NCI-H524 treated with DMSO at 0.1 percent for 48 hours (cell line): ENCODE measurements at places on chromosomes 4 and X.

DNA sequence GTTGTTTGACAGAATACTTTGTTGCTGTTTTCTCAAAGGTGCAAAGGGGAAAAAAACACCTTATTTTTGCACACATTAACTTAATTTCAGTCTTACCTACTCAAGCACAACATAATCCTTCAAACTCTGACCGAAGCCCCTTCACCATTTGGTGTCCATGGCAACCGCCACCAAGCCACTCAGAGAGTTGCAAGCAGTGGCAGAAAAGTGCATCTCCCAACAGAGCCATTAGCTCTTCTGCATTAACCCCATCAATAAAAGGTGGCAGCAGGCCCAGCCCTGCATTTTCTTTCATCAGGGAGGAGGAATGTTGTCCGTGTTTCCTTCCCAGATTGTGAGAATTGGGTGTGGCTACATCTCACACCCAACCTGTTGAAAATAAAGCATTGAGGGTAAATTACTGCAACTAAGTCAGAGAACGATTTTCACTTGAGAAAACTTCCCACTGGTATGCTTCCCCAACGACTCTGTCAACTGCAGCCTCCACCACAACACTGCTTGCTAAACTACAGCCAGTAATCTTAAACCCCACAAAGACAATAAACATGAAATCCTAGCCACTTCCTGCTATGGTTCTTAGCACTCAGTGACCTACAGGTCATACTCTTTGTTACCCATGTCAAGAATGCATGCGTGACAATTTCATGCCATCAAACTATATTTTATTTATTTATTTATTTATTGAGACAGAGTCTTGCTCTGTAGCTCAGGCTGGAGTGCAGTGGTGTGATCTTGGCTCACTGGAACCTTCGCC lies 154.0 kb downstream of the GRIA3 start:
- DNase-seq = no peak

- DNase-seq = no peak
These were observed 111.3 kb downstream of the GATB start for GRCh38 chr4:151649479-151649878.

GRCh38 chr4:152956650-152957436 lies 20.7 kb downstream of the FHDC1 start:
- no peak for DNase-seq

DNA sequence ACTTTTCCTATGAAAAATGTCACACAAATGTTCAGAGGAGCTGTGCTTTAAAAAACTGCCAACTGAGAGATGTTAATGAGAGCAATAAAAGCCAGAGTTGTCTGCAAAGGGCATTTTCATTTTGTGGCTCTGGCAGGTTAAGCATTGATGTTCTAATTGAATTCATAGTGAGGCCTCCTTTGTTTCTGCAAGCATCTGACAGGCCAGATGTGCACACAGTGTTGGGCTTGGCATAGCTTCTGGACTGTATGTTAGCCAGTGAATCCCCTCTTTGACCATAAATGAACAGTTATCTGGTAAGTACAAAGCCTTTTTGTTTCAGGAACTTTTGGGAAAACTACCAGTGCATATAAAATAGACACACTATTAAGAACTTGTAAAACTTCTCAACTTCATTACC lies 81.9 kb downstream of the JADE3 start:
- no peak for DNase-seq

- peak; percentile 8 for DNase-seq
These were observed 668.5 kb downstream of the PCDH18 start for GRCh38 chr4:136863756-136864155.

GRCh38 chr4:94407846-94408245 lies 43.9 kb upstream of the PDLIM5 start:
- DNase-seq = no peak

DNA sequence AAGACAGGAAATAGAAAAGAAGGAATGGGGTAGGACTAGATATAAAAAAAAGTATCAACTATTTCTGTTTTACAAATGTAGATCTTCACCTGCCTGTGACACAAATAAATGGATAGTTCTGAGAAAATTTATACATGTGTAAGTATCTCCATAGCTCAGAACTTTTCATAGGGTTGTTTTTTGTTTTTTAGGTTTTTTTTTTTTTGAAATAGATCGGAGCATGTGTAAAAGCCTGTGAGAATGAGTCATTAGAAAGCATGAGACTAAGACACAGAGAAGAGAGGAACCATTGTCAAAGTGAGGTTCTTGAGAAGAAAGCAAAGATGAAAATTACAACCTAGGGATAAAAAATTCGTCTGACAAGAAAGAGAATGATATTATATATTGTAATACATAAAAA lies 481.6 kb downstream of the PABPC4L start:
- DNase-seq = no peak

DNA sequence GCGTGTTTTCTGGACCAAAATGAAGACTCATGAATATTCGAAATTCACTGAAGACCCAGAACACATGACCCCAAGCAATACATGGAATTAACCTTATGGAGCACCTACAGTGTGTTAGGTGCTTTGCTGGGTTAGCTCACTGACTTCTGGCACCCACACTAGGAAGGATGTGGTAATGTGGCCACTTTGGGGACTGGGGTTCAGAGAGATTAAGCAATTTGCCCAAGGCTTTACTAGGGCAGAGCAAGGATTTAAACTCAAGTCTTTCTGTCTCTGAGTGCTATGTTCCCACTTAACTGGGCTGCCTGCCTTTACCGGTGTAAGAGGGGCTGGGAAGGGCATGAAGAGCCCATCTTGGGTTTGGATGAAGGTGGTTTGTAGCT lies 162.0 kb upstream of the ATP6AP2 start:
- DNase-seq = no peak

- DNase-seq = no peak
These were observed 63.5 kb downstream of the NELFA start for GRCh38 chr4:1945124-1945895.

- DNase-seq = no peak
These were observed 48.6 kb downstream of the GAK start for GRCh38 chr4:883377-884095.

DNA sequence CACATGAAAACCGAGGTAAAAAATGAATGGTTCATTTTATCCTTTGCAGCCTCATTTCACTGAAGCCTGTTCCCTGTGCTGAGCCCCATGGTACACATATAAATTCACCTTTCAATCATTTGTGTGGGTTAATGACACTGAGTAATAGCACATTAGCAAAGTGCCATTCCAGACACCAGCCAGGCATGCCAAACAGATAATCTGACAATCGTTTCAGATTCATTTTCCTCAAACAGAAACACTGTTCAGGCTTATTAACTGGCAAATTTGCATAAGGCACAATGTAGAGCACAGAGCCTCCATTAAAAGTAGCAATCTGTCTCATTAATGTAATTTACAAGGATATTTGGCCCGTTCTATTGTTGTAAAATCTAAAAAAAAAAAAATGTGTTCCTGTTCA lies 76.2 kb downstream of the UNC5C start:
- no peak for DNase-seq

DNA sequence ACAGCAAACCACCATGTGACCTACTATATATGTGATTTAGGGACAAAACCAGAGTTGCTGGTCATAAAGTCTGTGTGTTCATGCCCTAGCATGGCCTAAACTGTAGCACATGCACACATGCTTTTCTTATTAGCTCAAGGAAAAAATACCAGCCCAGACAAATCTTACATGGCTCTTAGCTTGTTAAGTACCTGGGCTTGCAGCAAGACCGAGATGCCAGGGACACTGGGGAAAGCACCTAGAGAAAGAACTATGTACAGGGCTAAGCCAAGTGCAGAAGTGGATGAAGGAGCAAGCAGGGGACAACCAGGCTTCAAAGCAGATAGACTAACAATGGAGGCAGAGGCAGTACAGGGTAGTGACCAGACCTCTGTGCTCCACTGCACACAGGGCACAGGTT lies 3.4 kb upstream of the GABRE start:
- no peak for DNase-seq

DNA sequence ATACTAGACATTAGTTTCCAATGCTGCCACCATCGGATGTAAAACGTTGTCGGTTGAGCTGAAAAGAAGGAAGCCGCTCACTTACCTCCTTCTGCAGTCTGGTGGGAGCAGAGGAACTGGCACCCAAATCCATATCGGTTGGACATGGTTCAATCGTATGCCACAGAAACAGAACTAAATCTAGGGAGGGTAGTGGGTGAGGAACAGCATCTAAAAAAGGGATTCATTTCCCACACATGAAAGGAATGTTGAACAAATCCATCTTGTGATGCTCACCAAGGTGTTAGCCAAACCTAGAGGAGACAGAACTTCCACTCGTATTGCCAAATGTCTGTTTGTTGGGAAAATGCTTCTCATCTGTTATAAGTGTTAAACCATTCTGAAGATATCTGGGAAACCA lies 532.7 kb downstream of the NLGN4X start:
- DNase-seq = no peak

DNA sequence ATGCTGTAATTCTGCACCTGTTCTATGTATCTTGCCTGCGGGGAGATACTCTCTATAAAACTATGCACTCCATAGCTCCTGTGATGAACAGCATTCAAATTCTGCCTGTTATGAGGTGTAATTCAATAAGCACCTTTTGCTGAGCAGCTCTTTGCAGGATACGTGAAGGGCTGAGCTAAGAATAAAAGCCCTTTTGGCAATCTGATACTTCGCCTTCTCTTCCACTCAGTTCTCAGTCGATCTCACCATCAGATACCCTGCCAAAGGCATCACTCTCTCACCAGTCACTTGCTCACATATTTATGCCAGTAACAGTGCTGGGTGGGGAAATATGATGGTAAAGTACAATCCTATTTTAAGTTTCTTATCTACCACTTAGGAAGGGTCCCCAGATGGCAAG lies 67.2 kb downstream of the RPS3A start:
- DNase-seq = no peak

DNA sequence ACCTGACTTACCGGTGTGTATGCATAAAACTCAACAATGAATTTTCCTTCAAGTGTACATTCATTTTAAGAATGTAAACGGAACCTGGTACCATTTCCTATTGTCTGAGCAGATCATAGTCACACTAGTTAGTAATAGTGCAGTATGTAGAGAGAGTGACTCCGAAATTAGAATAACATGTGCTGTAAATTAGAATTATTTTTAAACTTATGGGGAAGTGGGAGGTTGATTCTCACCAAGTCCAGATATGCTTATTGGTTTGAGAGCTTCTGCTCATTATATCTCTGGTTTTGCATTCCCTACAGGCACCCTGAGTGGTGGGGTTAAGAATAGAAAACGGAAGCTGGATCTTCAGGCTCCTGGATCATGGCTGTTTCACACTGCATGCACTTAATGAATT lies 39.6 kb downstream of the KLF3 start:
- DNase-seq = no peak

DNA sequence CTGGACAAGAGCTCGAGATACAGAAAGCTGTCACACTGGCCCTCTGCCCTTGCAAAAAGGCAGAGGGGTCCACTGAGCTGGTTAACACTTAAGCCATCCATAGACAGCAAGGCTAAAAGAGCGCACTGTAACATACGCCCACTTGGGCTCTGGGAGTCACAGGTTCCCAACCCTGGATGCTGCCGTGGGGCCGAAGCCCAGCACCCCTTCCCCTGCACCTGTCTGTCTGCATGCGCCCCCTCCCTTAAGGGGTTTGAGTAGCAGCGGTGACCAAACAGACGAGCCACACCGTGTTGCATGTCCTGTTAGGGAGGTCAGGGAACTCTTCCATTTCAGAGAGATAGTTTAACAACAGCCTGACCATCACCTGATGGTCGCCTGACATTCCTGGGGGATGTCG lies 138.4 kb upstream of the GALNTL6 start:
- DNase-seq = no peak

DNA sequence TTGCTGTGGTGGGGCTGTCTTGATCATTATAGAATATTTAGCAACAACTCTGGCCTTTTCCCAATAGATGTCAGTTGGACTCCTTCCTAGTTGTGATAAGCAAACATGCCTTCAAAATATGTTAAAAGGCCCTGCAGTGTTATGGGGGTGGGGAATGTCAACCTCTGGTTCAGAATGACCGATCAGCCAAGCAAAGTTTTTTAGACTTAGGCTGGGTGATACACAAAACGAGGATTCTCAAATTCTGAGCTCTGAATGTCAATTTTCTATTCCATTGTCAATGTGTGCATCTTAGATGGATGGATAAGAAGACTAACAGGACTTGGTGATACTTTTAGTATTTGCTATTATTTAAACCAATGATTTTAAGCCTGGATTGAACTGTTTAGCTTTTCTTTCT lies 940.0 kb upstream of the GRIA3 start:
- DNase-seq = no peak

- no peak for DNase-seq
These were observed 75.2 kb upstream of the PRKX start for GRCh38 chrX:3788494-3789233.
